ENCODE measurements at places on chromosomes 7 and 10.
A peak's percentile ranks its signal among the peaks of the same experiment; 100 is the strongest.

DNA sequence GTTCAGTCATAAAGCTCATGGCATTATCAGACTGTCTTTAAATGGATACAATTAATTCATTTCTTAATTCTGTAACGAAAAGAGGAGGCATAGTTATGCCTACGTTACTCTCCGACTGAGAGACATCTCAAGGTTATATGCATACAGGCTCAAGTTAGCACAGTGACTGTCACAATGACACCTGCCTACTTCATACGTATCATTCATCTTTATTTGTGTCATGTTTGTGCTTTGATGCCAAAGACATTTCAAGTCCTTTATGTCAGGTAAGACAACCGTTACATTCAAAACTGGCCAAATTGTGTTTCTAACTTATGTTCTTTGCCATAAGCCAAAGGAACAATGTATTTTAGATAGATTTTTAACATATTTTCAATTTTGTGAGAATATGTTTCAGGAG is 328.8 kb upstream of the NRG3 start:
- DNase-seq = no peak

GRCh38 chr7:69775231-69775771 is 177.0 kb downstream of the AUTS2 start:
- no peak for DNase-seq

- no peak for DNase-seq
These were observed 52.5 kb downstream of the PANK1 start for GRCh38 chr10:89592539-89592938.

GRCh38 chr7:108181073-108181985 is 51.2 kb upstream of the LAMB4 start:
- peak; percentile 66 for DNase-seq

DNA sequence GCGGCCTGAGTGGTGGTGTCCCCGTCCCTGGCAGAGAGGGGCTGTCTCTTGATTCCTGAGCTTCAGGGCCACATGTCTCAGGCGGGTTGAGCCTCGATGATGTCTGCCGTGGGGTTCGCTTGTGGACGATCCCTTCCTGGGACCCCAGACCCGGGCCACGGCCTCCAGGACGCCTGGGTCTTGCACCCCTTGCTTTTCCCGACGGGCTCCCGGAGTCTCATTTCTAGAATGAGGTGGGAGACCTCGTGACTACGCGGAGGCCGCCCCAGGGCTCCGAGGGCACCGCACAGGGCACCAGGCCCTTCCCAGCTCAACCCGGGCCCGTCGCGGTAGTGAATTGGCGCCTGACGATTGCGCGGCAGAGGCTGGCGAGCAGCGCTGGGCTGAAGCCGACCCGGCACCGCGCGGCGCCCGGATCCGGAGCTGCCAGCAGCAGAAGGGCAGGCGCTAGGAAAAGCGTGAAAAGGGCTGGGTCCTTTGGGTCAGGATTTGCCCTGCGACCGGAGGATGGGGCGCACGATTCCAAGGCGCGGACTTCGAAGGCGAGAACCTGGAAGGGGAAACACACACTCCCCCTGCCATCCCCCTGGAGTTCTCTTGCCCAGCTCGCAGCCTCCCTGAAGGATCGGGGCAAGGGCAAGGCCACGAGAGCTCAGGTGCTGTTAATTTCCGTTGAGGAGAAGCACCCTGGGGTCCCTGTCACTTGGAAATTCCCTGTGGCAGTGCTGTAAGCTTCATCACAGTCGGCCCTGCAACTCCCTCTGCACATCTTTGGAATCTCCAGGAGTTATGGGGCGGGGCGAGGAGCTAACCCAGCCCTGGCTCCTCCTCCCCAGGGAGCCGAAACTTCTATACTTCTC is 15.5 kb downstream of the TLX1 start:
- DNase-seq = no peak

- peak; percentile 21 for DNase-seq
These were observed at the start of gene IL15RA for GRCh38 chr10:5977471-5978229. TSS of gene IL15RA (minus strand) at chr10:5977543. CDS start at chr10:5977492, 51 bp downstream.

DNA sequence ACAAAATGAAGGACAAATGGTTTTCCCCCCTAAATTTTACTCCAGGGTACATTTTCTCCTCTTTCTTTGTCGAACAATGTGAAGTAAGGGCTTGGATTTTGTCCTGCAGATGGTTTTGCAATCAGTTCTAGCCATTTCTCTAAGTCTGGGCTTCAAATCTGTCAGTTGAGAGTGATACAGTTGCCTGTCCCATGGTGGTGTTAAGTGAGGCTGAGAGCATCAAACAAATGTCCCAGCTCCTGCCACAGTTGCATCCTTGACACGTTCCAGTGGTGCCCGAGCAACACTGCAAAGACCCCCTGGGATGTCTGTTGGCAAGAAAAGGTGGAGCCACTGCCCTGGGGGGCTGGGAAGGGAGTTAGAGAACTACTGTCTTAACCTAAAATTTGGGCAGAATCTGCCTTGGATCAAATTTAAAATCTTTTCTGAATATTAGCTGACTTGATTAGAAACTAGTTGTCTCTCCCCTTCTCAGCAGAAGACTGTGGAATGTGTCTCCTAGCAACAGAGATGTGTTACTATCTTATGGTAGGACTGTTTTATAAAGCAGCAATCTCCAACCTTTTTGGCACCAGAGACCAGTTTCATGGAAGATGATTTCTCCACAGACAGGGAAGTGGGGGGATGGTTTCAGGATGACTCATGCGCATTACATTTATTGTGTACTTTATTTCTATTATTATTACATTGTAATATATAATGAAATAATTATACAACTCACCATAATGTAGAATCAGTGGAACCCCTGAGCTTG is 102.0 kb upstream of the STEAP1B start:
- DNase-seq = no peak

DNA sequence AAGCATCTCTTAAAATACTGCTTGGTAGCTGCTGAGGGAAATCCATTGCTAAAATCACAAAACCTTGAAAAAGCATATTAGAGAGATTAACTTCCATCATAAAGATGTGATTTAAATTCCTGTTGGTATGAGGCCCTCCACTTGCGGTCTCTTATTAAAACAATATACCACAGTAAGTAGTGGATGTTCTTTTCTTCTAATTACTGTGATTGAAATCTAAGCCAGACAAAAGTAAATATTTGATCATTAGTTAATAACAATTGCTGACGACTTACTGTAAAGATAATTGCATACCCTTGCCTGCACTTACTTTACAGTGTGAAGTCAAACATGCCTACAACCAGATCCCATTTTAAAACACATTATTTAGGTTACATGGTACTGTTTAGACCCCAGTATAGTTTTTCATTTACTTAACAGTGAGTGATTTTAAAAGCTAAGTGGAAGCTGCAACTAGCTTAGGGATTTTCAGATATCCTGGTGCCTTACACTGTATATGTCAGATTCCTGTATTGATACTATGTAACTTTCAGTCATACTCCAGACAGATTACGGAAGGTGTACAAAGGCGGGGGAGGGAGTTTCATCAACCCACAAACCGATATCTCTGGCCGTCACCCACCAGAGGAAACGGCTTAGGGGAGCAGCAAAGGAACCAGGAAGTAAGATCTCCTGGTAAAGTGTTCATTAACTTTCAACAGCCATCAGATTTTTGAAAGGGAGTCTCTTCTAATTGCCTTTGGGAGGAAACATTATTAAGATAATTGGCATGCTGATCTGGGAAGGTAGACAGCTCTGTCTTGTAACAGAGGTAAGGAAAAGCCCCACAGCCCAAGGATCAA is 986 bp downstream of the NRP1 start:
- no peak for DNase-seq

- DNase-seq = no peak
These were observed 1.9 kb downstream of the DKK1 start for GRCh38 chr10:52316001-52316400.

DNA sequence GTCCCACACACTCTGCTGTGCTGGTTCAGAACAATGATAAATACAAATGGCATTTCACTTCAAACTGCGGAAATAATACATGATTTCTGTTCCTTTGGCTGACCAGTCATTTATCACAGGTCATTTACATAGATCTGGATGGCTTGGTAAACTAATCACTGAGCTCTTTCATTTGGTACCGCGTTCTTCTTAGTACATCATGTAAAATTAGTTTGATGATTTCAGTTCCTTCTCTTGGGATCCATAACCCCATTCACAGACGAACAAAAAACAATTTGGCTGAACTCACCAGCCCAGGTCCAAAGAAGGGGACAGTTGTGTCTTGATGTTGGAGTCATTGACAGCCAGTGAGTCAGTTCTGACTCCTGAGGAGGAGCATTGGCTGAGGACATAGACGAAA is 689.8 kb downstream of the INHBA start:
- no peak for DNase-seq

- DNase-seq = no peak
These were observed 151.2 kb downstream of the MPP7 start for GRCh38 chr10:28151636-28152035.

DNA sequence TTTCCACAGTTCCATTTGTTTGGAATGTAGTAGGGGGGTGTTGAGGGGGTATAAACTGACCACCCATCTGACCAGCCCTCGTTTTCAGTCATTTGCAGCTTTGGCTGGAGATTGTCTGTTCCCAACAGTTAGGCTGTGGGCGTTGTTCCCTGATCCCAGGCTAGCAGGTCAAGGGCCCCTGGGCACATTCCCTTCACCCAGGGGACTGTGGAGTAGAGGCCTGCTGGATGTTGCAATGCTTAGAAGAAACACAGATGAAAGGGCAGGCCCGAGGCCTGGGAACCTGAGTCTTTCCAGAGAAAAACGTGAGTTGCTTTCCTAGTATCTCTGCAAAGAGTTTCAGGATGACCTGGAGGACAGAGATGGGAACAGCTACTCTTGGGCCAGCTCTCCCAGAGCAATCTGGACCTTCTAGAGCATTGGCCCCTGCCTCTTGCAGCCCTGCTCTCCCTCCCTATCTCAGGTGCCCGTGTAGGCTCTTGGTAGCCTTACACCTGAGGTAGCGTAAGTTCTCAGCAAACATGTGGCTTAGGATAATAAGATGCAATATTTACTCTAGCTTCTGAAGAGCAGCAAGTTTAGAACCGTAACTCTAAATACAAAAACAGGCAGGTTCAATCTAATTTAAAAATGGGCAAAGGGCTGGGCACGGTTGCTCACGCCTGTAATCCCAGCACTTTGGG is 99.4 kb upstream of the EFCAB10 start:
- no peak for DNase-seq

DNA sequence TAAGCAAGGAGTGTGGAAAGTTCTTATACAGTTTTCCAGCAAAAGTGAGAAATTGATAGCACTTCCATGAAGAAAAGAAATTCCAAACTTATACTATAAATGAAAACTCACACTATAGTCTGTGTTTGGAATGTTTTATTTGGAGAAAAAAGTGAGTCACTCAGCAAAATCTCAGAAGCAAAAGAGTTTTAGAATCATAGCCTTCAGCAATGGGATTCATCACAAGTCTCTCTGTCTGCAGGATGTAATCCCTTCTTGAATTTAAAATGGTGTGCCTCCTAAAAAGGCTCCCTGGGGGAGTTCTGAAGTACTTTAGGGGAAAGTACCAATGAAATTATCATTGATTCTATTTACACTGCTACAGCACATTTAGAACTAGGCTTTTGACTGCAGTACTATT is 756.4 kb downstream of the XPNPEP1 start:
- DNase-seq = no peak

DNA sequence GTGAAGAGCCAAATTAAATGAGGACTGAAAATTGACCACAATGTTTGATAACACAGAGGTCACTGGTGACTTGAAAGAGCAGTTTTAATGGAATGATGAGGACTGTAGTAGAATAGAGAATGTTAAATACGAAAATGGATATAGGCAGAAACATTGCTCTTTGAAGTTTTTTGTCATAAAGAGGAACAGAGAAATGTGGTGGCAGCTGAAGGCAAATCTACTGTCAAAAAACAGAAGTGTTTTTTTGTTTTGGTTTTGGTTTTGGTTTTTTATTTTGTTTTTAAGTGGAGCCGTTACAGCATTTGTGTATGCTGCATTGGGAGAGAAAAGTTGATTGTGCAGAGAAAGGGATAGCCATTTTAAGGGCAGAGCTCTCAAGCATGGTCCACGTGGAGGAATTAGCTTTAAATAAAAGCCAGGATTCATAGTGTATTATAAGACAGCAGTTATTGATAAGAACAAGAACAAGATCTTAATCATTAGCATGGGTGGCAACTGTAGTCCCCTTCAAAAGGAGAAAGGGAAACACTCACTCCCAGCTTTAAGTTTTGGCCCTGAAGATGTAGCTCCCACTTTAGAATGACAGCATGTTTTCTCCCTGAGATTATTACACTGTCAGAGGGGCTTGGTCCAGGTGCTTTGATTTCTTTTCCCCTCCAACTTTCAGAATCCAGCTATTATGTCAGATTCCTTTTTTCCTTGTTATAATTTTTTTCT is 156.7 kb upstream of the BET1 start:
- peak; percentile 11 for DNase-seq

- DNase-seq = peak; percentile 59
These were observed 12.2 kb upstream of the LGI1 start for GRCh38 chr10:93745408-93746065.

- DNase-seq = no peak
These were observed 88.4 kb upstream of the RHEB start for GRCh38 chr7:151608031-151608551.

DNA sequence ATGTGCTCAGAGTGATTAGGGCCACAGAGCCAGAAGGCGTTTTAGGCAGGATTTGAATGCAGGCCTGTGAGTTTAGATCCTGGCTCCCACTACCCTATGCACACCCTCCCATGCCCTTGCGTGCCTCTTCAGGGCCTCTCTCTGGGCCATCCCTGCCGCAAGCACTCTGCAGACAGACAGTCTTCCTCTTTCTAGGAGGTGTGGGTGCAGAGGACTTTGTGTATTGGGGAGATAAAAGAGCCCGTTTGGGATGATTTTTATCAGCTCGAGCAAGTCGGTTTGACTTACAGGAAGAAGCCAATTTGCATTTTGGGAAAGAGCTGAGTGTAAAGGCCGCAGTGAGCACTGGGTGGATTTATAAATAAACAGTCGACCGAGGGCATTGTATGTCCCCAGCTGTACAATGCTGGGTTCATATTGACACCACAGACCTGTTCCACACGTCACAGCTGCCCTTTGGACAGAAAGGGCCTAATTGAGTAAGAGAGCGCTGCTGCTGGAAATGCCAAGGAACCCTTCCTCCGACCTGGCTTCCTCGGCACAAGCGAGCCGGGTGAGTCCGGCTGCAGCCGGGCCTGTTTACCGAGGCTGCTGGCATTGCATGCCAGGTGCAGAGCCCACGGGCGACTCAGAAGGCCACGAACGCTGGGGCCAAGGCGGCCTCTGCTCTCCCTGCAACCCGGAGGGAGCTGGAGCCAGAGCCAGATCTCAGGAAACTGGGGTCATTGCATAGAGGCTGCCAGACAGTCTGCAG is 25.1 kb downstream of the ZMIZ1 start:
- DNase-seq = peak; percentile 72

Measured in pons (tissue), 1 donor.